Stimulated activated CD8-positive, alpha-beta memory T cell treated with anti-CD3 and anti-CD28 coated beads, Interleukin-15, amount 100 ng/mL, for 4 hours (primary cell): ENCODE measurements at places on chromosomes 11 and 22.

GRCh38 chr22:24894220-24894975 is 52.1 kb downstream of the LHFPL7 start:
- no peak for DNase-seq

DNA sequence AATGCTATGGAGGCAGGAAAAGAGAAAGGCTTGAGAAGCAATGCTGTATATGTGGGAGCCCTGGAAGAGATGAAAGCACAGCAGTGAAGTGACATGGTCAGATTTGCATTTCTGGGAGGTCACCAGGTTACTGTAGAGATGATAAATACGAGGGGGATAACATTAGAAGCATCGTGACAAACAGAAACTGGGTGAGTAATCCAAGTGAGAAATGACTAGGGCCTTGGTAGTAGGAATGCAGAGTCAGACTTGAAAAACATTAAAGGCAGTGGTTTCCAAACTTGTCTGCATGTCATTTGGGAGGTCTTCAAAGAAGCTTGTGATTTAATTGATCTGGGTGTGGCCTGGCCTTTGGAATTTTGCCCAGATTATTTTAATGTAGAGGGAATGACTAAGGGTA is 43.9 kb downstream of the CCDC34 start:
- DNase-seq = no peak

DNA sequence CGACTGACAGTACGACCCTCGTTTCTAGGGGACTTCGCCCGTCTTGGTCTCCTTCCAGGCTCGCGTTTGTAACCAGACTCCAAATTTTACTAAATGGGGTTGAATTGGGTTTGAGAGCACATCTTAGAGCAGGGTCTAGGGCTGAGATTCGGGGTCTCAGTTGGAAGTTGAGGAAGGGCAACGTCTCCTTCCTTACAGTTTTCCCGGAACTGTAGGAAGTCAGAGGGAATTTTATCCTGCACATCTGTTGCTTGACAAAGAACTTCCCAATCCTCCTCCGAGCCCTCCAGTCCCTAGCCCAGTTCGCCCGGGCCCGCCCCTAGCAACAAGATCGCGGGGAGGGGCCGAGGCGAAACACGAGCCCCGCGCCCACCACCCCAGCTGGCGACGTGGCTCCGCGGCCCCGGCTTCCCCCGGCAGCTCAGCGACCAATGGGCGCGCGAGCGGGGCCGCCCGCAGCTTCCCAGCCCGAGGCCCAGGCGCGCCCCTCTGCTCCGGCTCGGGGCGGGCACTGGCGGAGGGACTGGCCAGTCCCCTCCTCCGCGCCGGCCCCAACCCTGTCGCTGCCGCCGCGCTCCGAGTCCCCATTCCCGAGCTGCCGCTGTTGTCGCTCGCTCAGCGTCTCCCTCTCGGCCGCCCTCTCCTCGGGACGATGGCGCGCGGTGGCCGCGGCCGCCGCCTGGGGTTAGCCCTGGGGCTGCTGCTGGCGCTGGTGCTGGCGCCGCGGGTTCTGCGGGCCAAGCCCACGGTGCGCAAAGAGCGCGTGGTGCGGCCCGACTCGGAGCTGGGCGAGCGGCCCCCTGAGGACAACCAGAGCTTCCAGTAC is at the start of gene RCN1:
Gene RCN1 (plus strand): TSS at position 530 of the 826 bp plus-strand sequence. CDS start 123 bp downstream, at position 653.
- DNase-seq = peak; percentile 12

GRCh38 chr22:38850941-38851849 is 7.4 kb upstream of the NPTXR start:
- DNase-seq = no peak

GRCh38 chr22:28075358-28075981 is 156.4 kb upstream of the PITPNB start:
- no peak for DNase-seq

- DNase-seq = no peak
These were observed 118.1 kb upstream of the TEAD1 start for GRCh38 chr11:12556155-12556554.

DNA sequence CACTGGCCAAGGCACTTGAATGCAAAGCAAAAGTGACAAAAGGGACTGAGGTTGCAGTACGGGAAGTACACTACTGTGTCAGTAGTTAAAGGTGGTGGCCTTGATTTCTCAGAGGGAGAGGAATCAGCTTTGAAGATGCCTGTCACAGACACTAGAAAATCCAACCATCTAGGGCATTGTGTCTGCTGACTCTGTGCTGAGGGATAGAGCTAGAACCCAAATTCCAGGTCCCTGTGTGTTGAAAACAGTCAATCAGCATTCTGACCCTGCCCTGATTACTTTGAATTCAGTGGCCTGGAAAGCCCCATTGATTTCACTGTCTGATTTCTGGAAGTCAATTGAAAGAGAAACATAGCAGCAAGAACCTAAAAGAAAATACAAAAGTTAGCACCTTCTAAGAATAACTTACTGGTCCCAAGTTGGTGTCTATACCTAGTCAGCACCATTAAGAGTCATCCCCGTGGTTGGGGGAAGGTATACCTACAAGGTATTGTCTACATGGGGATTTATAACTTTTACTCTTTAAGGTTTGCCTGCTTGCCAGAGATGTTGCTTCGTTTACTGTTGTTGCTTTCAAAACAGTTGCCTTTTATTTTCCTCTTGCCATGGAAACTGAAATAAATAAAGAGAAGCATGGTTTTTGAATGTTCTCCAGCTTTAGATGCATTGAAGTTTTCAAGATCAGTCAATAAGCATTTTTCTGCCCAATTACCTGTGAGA is 97.3 kb downstream of the PDHX start:
- DNase-seq = no peak

DNA sequence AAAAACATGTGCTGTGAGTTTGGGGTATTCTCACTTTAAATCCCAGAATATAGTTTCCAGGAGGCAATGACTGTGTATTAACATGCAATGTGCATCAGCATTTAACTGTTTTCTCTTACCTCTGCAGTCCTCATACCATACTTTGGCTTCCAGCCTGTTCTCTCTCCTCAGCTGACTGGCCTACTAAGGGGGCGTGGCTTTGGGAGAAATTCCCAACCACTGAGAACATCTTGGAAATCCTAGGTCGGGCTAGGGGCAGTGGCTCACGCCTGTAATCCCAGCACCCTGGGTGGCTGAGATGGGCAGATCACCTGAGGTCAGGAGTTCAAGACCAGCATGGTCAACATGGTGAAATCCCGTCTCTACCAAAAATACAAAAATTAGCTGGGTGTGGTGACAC is 13.5 kb upstream of the ZC3H12C start:
- no peak for DNase-seq

DNA sequence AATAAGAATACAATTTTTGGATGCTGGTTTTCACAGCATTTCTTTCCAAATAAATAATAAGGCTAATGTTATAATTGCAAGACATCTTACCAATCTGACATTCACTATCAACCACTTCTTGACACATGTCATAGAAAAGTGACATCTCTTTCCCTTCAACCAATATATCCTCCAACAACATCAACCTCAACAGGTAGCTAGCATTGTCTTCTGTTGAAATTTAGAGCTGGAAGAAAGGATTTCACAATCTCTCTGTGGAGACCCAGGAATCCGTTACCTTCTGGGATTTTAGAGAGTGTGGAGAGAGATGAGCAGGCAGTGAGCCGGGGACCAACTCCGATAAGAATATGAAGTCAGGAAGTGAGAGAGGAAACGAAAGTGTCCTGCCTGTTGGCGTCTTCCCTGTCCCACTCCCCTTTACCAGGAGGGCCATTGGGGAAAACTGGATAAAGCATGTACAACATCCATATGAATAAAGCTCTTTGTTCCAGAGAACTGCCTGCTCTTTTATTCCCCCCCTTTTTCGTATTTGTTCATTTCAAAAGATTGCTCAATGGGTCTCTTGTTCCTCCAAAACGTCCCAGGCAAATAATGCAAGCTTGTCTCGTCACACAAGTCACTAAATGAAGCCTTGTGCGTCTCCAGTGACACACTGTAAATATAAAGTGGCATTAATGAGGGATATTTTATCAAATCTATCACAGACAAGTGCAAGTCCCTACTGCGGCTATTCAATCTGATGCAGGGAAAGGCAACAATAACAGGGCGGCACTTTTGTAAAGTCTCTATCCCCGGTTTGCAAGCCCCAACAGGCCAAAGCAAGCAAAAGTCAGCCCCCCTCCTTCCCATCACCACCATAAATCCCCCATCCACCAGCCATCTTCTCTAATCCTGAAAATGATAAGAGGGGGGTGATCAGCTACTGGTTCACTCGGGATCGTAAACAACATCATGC is 3.4 kb downstream of the CADM1 start:
- DNase-seq = no peak

DNA sequence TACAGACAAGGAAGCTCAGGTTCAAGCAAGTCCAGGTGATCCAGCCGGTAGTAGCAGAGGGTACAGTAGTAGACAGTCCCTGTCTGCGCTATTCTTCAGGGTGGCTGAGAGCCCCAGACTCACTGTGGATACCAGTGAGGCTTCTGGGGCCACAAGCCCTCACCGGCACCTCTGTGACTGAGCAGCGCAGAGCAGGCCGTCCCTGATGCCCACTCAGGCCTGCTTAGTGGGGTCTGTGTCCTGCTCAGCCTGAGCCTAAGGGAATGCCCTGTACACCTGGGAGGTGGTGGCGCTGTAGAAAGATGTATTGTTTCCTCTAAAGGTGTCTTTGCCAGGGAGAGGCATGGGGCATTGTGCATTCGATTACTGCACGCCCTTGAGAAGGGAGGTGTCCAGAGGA is 143.8 kb downstream of the CACNA1I start:
- no peak for DNase-seq

DNA sequence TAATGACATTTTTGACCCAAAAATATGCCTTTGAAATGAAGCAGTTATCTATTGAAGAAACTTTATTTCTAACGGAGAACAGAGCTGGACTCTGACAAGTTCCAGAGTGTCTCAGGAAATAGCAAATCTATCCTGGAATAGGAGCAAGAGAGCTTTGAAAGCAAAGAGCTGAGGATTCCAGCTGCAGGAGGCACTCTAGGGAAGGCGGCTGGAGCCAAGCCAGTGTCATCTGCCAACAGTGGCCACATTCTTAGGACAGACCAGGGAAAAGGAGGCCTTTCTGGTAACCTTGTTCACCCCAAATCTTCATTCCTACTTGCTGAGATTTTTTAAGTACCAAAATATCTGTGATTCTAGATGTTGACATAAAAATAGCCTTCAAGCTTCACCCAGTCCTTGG is 493.5 kb upstream of the B3GAT1 start:
- DNase-seq = no peak

DNA sequence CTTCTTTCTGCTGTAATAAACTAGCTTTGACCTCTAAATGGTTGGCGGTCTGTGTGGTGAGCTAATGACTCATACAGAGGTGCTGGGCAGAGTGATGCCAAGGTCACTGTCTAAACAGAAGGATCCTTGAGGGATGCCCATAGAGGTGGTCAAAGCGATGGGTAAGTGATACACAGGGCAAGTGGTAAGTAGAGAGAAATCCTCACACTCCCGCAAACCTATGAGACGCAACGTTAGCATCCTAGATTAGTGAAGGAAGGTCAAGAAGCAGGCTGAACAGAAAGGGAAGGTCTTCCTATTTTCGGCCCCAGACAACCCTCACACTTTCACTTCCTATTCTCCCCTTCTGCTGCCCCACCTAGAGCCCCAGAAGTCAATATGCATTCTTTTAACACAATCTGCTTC is 65.6 kb upstream of the SESN3 start:
- DNase-seq = no peak

- DNase-seq = no peak
These were observed 1082.0 kb upstream of the CNTN5 start for GRCh38 chr11:97938789-97939188.

DNA sequence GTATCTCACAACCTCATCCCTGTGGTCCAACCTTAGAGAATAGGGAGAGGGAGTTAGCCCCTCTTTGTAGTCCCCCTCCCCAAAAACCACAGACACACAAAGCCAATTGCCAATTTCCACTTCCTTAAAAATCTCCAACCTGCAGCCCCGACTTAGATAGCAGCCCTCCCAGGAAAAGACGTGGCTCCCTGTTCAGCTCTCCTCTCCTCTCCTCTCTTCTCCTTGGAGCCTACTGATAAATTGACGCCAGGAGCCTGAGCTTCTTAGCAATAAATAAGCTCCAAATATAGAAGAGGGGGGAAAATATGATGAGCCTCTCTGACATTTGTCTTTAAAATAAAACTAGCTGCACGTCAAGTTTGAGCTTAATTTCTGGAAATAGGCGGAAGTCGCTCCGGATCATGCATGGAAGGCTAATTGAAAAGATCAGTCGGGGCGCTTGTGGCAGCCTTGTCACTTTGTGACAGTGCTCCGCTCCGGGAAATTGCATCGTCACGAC is 7.3 kb downstream of the PAX6 start:
- no peak for DNase-seq

GRCh38 chr22:48796310-48797015 is 1031.2 kb downstream of the BRD1 start:
- no peak for DNase-seq

DNA sequence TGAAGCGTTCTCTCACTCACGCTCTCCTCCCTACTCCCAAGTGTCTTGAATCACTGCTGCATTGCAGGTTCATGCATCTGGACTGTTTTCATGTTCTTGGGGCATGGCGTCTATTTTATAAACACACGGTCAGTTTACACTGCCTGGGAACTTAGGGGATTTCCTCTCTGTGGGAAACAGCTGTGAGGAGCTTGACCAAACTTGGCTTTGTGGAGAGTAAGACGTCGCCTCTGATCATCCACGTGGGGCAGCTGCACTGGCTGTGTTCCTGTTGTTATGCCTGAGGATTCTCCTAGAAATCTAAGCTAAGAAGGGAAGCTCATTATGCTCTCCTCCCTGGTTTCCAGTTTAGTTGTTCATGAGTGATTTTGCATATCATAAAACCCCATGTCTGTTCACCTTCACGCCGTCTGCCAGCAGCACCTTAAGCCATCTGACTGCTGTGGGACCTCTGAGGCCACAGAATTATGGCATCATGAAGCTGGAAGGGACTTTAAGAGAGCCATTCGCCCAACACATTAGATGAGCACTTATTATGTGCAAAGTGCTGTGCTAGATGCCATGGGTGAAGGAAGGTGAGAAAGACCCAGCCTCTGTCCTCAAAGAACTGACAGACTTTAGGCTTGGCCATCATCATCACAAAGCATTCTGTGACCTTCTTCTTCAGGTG is 38.8 kb upstream of the POU2AF1 start:
- DNase-seq = no peak

DNA sequence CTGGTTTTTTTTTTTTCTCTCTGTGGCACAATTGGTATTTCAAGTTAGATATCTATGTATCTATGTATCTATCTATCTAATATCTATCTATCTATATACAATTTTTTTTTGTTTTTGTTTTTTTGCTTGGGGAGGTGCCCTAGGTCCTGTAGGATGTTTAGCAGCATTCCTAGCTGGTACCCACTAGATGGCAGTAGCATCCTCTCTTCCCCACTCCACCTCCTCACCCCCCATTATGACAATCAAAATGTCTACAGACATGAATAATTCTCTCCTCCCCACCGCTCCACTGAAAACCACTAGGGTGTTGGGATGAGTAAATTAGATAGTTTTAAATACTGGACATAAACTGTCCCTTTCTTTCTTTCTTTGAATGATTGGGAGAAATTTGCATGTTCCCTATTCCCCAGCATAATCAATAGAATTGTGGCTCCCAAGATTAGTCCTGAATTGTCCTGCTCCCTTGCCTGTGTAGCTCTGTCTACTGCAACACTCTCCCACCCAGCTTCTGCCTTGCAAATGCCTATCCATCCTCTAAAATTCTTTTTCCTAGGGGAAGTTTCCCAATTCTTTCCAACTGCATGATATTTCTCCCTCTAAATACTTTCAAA is 1152.4 kb downstream of the LRRC4C start:
- DNase-seq = no peak

- DNase-seq = no peak
These were observed 11.4 kb downstream of the APOBEC3A start for GRCh38 chr22:38968801-38969200.

GRCh38 chr11:65662799-65663638 is at the start of gene RELA:
TSS of gene RELA (minus strand) at chr11:65662916. CDS start at chr11:65662832, 84 bp downstream.
- DNase-seq = peak; percentile 74

GRCh38 chr11:119087123-119087522 is 2.4 kb downstream of the HMBS start:
- DNase-seq = no peak
